Astrocyte of the hippocampus (primary cell): ENCODE measurements at places on chromosomes 12 and 14.

GRCh38 chr12:61530456-61530855 is 729.7 kb upstream of the USP15 start:
- DNase-seq: no peak

DNA sequence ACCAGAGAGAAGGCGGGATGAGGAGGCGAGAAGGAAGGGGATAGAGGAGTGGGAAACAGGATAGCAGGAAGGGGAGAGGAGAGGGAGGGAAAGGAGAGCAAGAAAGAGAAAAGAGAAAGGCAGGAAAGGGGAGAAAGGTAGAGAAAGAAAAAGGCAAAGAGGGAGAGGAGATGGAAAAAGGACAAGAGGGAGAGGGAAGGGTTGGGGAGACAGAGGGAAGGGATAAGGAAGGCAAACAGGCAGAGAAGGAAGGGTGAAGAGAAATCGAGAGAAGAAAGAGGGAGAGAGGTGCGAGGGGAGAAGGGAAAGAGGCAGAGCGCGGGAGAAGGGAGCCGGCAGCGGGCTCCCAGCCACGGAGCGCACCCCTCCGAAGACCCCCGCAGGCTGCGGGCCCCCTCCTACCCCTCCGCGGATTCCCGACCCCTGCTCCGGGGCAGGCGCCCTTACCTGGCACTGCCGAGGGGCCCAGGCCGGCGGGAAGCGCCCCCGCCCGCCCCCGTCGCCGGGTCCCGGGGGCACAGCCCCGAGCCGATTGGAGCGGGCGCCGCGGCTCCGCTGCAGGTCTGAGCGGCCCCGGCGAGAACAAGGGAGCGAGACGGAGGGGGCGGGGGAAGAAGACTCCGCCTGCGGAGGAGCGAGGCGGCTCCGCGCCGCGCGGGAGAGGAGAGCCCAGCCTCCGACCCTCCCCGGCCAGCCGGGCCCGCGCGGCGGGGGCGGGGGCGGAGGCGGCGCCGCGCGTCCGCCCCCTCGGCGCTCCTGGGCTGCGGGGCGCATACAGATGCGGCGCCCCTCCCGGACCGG is at the start of gene CDH24:
TSS of gene CDH24 (minus strand) at position 565 of the 801 bp plus-strand sequence. CDS start 1,787 bp downstream, outside the sequence.
- DNase-seq: peak; percentile 89

DNA sequence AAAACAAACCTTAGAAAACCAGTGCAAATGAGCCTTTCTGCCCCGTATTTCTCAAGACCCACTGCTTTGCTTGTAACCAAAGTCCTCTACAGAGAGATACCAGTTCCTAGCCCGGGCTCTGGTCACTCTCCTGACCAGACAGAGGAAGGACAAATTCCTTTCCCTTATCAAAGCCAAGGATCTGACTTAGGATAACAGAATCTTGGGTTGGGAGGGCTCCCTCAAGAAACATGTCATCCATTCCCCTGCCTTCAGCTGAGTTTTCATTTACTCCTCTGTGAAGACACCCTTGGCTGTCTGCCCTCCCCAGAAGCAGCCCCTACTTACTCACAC is 116.0 kb upstream of the PARP11 start:
- no peak for DNase-seq

- peak; percentile 91 for DNase-seq
Observed at GRCh38 chr12:2268471-2269286, 215.9 kb downstream of the CACNA1C start.

GRCh38 chr14:102078831-102079699 is 7.8 kb downstream of the HSP90AA1 start:
- DNase-seq: no peak

- DNase-seq: no peak
Observed at GRCh38 chr12:12902036-12902435, 10.7 kb downstream of the GPRC5A start.
